HCT116 (cell line): ENCODE measurements at places on chromosomes 3 and 15. TPM values are rescaled to one million over a fixed set of nuclear protein-coding genes. Genes with fewer than 3 reads are reported as not detected.
A peak's percentile ranks its signal among the peaks of the same experiment; 100 is the strongest.

The COL7A1 gene
- 11.4 TPM for total RNA-seq

DNA sequence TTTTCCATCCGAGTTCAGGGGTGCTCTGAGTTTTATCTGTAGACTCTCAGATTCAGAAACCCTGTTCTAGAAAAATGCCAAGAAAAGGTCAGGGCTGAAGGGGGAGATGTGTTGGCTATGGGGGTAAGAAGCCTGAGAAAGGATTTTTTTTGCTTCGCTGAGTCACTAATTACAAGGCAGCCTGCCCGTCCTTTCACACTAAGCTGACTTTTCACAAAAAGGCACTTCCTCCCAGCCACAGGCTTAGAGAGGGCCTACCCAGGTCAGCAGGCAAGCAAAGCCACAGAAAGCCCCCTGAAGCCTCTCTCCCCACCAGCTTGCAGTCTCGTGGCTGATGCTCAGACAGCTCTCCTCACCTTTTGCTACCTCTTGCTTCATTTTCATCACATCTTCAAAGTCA is 192.6 kb upstream of the PRICKLE2 start:
- H3K27ac ChIP-seq: no peak overlapping the region
- H3K36me3 ChIP-seq: no peaks in the 10 kb centered on the region
- H3K27me3 ChIP-seq: peaks cover 23% of the 10 kb centered on the region
- no peak overlapping the region for H3K4me3 ChIP-seq
- no peaks in the 10 kb centered on the region for H3K4me1 ChIP-seq

DNA sequence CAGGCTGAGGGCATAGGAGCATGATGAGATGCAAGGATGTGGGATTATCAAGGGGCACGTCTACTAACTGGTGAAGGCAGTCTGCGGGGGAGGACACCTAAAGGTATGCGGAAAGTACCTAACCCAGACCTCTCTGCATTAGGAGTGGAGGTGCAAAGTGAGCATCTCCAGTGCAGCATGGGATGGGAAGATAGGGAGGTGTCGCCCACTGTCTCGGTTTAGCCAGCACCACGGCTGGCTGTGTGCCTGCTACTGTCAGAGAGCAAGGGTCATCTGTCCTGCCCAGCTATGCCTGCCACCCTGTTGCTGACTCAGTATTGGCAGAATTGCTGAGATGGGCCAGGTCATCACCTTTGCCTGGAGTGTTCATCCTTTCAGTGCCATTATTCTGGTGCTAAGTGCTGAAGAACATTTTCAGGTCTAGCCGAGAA is 40.1 kb downstream of the OXNAD1 start:
- no peaks in the 10 kb centered on the region for H3K27me3 ChIP-seq
- peaks cover 12% of the 10 kb centered on the region for H3K4me1 ChIP-seq
- no peak overlapping the region for H3K4me3 ChIP-seq
- peaks cover 10% of the 10 kb centered on the region for H3K36me3 ChIP-seq
- DNase-seq: no peak
- no peak overlapping the region for H3K27ac ChIP-seq

DNA sequence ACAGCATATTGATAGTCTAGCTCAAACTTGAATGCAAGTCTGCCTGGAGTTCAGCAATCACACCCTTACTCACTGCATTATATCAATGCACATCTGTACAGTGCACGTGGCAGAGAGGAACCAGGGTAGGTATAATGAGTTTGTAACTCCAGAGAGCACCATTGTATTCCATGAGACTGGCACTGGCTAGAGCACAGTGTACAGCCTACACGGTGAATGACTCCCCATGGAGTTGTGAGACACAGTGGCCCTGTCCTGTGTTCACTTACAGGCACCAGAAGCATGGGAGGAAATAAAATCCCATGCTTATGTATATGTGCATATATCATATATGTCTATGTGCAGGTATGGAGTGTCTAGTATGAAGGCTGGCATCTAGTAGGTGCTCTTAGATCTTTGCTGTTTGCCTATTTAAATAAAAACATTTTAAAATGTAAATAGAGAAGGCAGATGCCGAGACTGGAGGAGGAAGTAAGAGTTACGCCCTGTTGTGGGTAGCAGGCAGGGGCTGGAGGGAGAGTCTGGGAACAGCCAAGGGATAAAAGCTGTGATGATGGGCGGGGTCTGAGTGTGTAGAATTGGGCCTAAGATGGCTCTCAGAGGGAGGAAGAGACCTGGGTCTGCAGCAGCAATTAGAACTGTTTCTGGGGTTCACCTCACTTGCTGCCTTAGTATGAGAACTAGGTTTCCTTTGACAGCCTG is 360.7 kb upstream of the ICE2 start:
- H3K4me3 ChIP-seq: no peak overlapping the region
- DNase-seq: no peak
- H3K4me1 ChIP-seq: no peaks in the 10 kb centered on the region
- peaks cover 40% of the 10 kb centered on the region for H3K27me3 ChIP-seq
- H3K27ac ChIP-seq: no peak overlapping the region

The DYNLT2B gene
- 9.7 TPM for total RNA-seq

The ACTC1 gene
- total RNA-seq: not detected

GRCh38 chr3:20646425-20646824 is 460.4 kb upstream of the SGO1 start:
- H3K27me3 ChIP-seq: no peaks in the 10 kb centered on the region
- H3K27ac ChIP-seq: no peak overlapping the region
- no peaks in the 10 kb centered on the region for H3K36me3 ChIP-seq
- DNase-seq: no peak
- no peaks in the 10 kb centered on the region for H3K4me1 ChIP-seq

GRCh38 chr15:61651267-61651666 is 409.0 kb downstream of the VPS13C start:
- no peak overlapping the region for H3K4me3 ChIP-seq
- H3K4me1 ChIP-seq: no peaks in the 10 kb centered on the region
- DNase-seq: no peak
- no peaks in the 10 kb centered on the region for H3K27me3 ChIP-seq
- H3K36me3 ChIP-seq: no peaks in the 10 kb centered on the region

DNA sequence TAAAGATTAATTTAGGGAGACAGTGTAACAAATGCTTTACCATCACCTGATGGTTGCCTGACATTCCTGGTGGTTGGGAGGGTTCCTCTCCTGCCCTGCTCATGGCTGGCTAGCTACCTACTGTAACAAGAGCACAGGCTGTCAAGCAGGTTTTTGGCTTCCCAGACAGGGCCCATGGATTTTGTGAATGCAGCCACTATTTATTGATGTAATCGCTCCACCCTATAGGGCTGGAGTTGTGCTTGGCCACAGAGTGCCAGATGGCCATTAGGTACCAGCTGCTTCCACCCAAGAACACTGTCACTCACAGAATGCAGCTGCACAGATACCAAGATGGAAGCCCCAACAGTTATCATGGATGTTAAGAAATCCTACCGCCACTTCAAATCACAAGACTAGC is 31.0 kb upstream of the KLHL25 start:
- no peak overlapping the region for H3K27ac ChIP-seq
- H3K36me3 ChIP-seq: no peaks in the 10 kb centered on the region
- H3K27me3 ChIP-seq: no peaks in the 10 kb centered on the region
- H3K4me3 ChIP-seq: no peak overlapping the region
- no peak for DNase-seq

GRCh38 chr3:119497820-119498185 is 544 bp upstream of the TIMMDC1 start:
- H3K4me1 ChIP-seq: peaks cover 16% of the 10 kb centered on the region
- H3K4me3 ChIP-seq: peak overlapping the region; percentile 81
- H3K36me3 ChIP-seq: peaks cover 2% of the 10 kb centered on the region
- H3K27ac ChIP-seq: peak overlapping the region; percentile 79
- no peaks in the 10 kb centered on the region for H3K27me3 ChIP-seq
